Activated CD4-positive, alpha-beta T cell treated with anti-CD3 and anti-CD28 coated beads, Interleukin-2, amount 10 ng/mL, durations not matched to agents 24 days and 14 days (primary cell): ENCODE measurements at places on chromosomes 5 and 9. TPM values are rescaled to one million over a fixed set of nuclear protein-coding genes. Genes with fewer than 3 reads are reported as not detected.

DNA sequence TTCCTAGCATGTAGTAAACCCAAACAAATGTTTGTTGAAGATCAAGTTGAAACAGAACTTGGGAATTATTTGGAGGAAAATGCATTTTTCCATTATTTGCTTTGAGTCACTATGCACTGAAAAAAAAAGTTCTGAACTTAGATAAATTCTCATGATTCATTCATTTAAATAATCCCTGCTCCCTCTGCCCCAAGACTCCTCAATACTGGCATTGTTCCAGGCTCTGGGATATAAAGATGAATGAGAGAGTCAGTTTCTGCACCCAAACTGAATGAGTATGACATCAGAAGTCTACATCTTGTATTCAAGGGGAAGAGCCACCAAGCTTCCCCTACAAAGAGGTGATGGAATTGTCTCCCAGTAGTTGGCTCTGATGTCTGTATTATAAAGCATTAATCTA is 123.9 kb downstream of the SEC61B start:
- no peak for DNase-seq

DNA sequence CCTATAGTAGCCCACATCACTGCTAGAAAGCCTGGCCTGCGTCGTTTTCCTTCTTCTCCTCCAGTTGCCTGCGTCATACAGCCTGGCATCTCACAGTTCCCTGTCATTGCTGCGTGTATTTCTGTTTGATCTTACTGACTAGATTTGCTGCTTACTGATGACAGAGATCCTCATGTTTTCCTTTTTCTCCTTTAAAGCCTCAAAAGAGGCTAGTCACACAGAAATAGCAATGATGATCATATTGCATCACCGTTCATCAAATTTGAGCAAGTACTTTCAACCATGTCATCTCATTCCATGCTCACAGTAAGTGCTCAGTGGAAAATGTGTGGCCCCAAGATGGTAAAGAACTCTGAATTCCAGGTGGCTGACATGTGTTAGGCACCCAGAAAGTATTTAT is 76.8 kb downstream of the MVB12B start:
- DNase-seq = no peak

DNA sequence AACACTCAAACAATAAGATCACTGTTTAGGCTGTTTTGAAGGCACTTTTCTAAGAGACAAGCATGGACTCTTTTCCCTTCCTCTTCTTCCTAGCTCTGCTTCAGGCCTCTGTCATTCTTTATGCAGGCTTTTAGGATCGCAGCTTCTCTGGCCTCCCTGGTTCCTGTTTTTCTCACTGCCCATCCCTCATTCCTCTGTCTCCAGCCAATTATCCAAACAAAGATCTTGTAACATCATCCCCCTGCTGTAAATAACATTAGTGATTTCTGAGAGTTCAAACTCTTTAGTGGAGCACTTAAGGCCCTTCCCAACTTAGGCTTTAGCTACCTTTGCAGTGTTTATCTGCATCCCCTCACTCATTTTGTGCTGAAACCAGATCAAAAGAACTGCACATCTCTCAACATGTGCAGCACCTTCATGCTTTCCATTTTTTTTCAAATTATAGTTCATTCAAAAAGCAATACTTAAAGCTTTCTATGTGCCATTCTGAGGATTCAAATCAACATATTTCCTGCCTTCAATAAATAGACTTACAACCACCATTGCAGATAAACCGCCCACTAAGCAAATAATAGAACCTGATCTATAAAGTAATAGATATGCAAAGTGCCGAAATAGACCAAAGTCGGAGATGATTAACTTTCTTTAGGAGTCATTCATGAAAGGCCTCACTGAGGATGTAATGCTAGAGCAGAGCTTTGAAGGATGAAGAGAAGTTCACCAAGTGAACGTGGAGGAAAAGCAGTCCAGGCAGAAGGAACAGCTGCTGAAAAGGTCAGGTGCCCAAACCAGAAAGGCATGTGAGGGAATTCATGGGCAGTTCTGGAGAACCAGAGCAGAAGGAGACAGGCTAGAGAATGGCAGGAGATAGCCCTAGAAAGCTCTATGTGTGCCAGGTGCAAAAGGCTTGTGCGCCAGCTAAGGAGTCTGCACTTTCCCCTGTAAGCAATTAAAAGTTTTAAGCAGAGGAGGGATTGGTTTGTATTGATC is 95.8 kb upstream of the ZNF366 start:
- no peak for DNase-seq

GRCh38 chr5:103217101-103217500 is 41.5 kb upstream of the MACIR start:
- no peak for DNase-seq

DNA sequence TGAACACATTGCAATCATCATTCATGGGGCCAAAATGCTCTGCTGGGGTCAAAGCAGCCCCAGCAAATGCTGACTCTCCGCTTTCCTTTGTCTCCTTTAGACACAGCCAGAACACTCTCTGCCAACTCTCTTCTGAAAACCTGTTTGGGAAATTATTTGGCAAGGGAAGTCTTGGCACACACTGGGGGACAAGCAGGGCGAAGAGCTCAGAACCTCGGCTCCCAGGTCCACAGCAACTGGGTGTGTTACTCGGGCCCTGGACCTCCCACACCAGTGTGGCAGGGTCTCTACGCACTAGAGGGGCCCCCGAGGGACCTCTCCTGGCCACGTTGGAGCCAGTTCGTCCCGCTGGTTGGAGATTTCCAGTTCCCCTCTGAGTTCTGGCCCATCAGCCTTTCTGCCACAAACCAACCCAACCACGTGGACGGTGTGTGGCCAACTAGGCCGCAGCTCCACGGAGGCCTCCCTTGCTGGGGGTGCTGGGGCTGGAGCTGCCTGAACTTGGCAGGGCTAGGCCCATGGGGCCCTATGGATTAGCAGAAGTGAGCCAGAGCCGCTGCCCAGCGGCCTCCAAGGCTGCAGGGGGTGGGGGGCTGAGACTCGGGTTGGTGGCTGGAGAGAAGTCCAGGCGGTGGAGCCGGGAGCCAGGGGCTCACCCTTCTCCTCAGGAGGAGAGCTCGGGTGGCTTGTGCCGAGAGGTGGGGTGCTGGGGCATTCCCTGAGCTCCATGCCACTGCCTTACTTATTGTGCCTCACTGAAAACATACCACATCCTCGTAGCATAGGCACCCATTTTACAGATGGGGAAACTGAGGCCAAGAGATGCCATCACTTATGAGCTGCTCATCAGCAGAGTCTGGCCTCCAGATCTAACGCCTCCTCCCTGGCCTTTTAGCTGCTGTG is 46.8 kb upstream of the RNU6ATAC start:
- no peak for DNase-seq

DNA sequence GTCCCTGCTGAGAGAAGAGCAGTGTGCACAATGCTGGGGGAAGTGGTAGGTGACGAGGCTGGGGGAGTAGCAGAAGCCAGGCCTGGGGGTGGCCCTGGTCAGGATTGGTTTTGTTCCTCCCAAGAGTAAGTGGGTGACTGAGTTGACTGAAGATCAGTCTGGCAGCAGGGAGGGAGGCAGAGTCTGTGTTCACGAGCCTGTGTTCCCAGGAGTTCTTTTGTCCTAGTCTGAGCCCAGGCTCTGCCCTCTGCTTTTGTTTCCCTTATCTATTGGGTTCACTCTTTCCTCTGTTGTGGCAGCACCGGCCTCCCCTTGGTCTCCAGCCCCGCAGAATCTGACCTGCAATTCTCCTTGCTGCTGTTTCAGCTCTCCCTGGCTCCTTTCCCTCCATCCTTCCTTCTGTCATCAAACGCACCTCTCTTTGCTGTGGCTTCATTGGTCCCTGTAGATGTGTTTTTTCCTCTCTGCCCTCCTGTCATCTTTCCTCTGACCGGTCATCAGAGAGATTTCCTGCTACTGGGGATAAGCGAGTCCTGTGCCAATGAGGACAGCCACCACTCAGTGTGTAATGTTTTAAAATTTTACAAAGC is 607.4 kb downstream of the KIF4B start:
- DNase-seq = no peak

GRCh38 chr5:141623186-141623585 is 4.4 kb upstream of the DIAPH1 start:
- peak; percentile 76 for DNase-seq

DNA sequence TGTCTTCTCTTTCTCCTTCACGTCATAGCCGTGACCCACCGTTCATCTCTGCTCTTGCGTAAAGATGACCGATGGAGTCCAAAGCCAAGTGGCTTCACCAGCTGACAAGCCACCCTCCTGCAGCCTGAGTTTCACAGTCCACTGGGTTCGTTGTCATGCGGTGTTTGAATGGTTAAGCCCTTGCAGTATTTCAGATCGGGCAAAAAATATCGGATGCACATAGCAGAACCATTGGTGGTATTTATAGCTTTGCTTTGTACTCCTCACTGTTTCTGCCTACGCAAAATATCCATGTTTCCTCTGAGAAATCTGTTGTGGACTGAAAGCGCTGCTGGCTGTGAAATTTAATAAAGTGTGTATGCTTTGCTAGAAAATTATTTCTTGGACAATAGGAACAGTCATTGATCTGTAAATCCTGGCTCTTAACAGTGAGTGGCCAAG is 34.5 kb upstream of the NCS1 start:
- no peak for DNase-seq

DNA sequence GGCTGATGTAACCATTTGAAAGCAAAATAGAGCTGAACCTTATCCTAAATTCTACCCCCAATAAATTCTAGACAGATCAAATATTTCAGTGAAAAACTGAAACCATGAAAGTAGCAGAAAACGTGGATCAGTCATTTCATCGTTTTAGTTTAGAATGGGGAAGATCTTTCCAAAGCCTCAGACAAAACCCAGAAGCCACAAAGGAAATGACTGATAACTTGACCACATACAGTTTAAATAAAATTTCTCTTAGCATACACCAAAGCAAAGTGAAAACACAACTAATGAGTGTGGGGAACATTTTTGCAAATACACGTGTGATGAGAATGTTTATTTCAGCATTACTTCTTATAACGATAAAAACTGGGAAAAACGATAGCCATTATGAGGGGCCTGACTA is 284.8 kb downstream of the ADGRV1 start:
- DNase-seq = no peak

- no peak for DNase-seq
Measured at GRCh38 chr5:59577485-59577884, 316.0 kb downstream of the PDE4D start.

GRCh38 chr5:149632311-149633251 is 51.3 kb downstream of the ARHGEF37 start:
- no peak for DNase-seq

- DNase-seq = peak; percentile 80
Measured at GRCh38 chr9:5336688-5337087, 3.0 kb downstream of the RLN1 start.

- DNase-seq = peak; percentile 69
Measured at GRCh38 chr5:111070272-111071134, 1.0 kb upstream of the TSLP start.

DNA sequence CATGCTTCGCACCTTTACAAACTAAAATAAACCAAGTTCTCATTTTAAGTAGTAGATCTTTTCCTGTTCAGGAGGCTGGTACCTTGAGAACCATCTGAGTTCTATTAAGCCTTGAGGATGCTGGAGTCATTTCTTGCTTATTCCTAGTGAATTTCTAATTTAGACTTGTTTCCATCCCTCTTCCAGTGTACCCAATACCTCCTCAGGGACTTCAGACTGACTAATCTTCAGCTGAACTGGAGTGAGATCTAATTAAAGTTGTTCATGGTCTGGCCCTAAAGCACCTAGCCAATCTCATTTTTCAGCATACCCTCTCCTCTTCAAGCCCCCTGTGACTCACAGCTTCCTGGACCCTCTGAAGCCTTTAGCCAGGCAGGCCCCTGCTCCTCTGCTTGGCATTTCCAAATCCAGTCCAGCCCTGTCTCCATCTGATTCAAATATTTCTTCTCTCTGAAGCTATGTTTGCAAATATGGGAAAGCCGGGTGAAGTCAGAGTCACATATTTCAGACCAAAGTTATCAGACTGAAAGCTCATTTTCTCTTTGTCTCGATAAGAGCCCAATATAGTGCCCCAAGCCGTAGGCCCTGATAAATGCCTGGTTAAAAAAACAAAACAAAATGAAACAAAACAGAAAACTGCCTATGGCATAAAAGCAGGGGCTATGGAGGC is 19.4 kb upstream of the TNFSF15 start:
- no peak for DNase-seq

The IL5 gene
- total RNA-seq = 7.0 and 7.1 TPM in 2 replicates

The PDE8B gene
- total RNA-seq = 0.17 and 0.19 TPM in 2 replicates

The ITK gene
- 230 and 237 TPM in 2 replicates for total RNA-seq

The SLC34A3 gene
- total RNA-seq = not detected in 2 replicates

The SEMA5A gene
- total RNA-seq = not detected in 2 replicates

The INSYN2B gene
- total RNA-seq = not detected in 2 replicates

The CDKN2B-AS1 gene
- total RNA-seq = 0.42 and 0.78 TPM in 2 replicates

The DNM1 gene
- 0.95 and 1.5 TPM in 2 replicates for total RNA-seq

The SLC25A46 gene
- total RNA-seq = 47.0 and 49.4 TPM in 2 replicates

The OTP gene
- total RNA-seq = not detected in 2 replicates

The UHRF2 gene
- total RNA-seq = 61.9 and 71.6 TPM in 2 replicates

The MZB1 gene
- 28.3 and 29.1 TPM in 2 replicates for total RNA-seq
